ENCODE measurements at places on chromosomes 4 and X.

GRCh38 chrX:37942170-37942569, 64.2 kb upstream of the SYTL5 start:
- DNase-seq, result no peak

DNA sequence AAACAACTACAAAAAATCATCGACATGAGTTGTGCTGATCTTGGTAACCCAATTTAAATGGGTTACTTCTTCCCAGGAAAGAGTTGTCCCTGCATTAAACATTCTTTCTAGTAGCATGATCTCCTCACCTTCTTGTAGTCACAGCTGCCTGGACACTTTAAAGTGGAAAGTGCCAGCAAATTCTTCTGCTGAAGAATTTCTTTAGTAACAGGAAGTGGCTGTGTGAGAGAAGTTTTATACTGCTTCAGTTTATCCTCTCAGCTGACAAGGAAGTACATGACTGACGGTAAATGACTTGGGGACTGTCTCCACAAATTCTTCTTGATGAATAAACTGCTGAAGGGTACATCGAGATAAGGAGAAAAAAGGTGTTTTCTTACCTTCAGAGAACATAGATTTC, 18.2 kb upstream of the TNIP3 start:
- no peak for DNase-seq

DNA sequence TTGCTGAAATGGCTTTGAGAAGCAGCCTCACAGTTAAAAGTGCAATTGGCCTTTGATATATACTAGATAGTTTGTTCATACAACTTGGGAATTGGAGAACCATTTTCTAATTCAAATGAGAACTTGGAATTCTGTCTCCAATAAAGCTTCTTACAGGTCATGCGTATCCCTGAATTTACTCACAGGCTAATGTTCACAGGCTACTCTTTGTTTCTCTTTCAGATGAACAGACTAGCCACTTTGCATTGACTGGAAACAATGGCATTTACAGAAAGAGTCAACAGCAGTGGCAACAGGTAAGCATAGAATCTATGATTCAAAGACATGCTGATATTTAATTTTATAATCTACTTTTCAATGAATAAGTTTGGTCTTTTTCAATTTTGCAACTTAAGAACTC, 13.5 kb downstream of the AFF1 start:
- DNase-seq, result no peak

GRCh38 chrX:17167915-17168314, 207.1 kb upstream of the NHS start:
- no peak for DNase-seq

- no peak for DNase-seq
Observed at GRCh38 chr4:130640592-130640991, 1544.6 kb downstream of the C4orf33 start.

- DNase-seq, result no peak
Observed at GRCh38 chr4:111986095-111986494, 159.2 kb upstream of the FAM241A start.

DNA sequence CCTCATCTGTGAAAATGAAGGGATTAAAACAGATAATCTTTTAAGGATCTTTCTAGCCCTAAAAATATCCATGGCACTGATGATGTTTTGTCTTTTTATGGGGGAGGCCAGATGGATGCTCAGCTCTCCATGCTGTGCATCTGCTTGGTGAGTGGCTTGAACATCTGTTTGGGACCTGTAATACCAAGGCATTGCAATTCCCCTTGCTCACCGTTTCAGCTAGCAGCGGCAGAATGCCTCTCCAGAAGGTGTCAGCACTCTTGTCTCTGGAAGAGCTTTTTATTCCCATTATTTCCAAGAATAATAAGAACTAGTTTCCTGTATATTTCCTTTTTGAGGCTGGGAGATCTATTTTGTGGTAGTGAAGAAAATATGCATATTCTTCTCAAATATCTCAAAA, 151.9 kb upstream of the ANK2 start:
- no peak for DNase-seq

GRCh38 chrX:44025555-44025954, 52.4 kb upstream of the NDP start:
- DNase-seq, result no peak

DNA sequence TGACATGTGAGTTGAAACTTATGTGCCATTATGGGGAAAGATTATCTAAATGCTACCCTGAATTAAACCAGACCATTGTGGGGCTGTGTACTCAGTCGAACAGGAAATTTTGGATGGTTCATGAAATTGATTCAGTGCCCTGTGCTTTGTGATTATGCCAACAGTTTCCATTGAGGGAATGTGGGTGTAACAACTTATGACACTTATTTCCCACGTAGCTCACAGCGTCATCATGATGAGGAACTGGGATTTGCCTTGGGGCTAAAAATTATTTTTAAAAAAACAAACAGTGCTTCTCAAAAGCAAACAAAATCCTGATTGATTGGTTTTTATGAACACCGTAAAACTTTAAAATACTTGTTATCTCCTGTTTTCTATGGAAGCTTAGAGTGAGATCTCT, 8.3 kb upstream of the CLTRN start:
- DNase-seq, result no peak

- no peak for DNase-seq
Observed at GRCh38 chr4:105191621-105192210, 45.0 kb downstream of the TET2 start.

DNA sequence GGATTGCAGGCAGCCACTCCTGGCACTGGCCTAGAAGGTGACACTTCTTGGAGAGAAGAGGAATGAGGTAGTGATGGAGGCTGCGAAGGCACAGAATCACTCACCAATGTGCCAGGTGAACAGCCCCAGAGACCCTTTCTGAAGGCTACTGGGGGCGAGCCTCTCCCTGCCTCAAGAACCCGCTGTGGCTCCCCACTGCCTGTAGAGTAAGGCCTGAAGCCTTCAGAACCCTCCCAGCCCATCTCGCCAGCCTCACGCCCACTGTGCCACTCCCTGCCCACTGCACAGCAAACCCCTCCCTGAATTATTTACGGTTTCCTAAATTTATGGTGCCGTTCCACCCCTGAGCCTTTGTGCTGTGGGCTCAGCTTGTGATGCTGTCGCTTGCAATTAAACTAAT, 24.2 kb upstream of the SORCS2 start:
- DNase-seq, result no peak

GRCh38 chr4:16807355-16807754, 91.1 kb downstream of the LDB2 start:
- DNase-seq, result no peak
